Stimulated activated CD4-positive, alpha-beta T cell treated with anti-CD3 and anti-CD28 coated beads, TNF-alpha, amount 100 ng/mL, for 24 hours (primary cell): ENCODE measurements at places on chromosomes 5 and 9.
A peak's percentile ranks its signal among the peaks of the same experiment; 100 is the strongest.

DNA sequence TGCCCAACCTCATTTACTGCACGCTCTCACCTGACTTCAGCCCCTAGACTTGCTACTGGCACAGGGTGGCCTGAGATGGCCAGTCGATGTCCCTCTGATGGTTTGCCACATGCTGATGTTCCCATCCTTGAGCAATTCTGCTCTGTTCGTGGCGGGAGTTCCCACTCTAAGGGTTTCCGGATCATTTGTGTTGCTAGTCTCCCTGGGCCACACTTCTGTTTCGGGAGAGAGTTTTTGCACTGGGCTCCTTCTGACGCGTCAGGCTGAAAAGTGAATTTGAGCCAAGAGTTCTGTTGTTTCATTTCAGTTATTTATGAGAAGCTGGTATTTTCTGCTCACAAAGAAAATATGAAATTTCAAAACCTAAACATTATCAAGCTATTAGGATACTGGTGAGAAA is 597.7 kb downstream of the BNC2 start:
- no peak for DNase-seq

DNA sequence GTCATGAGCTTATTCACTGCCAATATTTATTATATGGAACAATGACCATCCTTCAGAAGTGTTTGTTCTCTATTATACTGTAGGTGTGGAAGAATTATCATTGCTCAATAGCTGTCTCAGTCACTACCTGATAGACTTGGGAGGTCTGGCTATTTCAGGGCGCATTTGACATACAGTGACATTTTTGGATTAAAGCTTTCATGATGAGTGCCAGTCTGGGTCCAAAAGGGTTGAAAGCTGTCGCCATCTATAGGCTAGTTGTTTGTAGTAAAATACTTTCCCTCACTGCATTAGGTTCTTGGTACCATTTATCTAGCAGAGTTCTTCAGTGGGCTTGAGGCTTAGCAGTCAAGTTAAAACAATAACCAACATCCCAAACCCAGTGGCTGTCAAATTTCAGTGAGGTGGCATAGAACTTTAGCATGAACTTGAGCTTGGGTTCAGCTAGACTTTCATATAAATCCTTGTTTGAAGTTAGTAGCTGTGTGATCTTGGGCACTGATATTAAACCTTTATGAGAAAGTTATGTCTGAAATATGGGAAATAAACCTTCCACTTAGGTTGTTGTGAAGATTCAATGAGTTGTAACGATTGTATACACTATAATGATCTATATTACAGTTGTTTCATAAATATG is 110.5 kb upstream of the CDKN2B start:
- DNase-seq = no peak

DNA sequence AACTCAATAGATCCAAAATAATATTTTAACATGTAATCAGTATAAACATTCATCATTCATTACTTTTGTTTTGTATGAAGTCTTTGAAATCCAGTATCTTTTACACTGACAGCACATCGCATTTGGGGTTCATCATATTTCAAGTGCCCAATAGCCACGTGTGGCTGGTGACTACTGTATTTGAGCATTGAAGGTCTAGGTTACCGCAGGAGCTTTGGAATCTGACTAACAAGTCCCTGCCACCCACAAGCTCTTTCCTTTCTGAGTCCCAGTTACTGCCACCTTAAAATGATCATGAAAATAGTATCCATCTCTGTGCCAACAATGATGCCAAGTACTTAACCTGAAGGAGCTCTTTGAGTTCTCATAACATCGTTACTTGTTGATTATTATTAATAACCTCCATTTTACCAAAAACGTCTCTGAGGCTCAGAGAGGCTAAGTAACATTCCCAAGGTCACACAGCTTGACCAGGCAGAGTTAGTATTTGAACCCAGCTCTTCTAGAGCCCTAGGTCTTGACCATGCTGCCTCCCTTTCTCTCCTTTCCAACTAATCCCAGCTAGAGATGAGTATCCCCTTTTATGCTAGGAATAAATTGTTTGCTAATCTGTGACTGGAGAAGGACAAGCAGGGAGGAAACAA is 24.2 kb downstream of the ARHGEF37 start:
- no peak for DNase-seq

DNA sequence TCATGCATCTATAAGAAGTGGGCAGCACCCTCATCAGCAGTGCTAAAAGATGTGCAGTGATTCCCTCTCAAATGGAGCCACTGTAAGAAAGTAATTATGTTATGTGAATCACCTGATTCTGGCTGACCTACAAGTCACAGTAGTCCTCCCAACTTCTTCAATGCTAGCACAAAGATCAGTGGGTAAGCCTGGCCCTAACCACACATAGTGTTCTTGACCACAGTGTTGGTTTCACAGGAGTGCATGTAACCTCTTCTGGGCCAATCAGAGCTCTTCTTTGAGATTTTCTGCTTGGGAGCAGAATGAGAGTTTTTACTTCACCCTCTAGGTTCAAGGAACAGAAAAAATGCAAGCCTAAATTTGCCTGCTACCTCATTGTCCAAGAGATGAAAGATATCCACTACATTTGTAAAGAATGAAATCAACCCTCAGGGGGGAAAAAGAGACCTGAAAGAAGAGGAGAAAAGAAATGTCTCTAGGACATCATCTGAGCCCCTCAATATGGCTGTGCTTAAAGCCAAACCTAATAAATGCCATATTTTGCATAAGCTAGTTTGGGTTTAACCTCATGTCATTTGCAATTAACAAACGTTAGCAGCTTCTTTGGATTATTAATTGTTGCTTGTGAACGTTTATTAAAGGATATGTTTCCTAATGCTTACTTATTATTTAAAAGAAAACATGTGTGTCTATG is 65.3 kb upstream of the ADRB2 start:
- DNase-seq = no peak

GRCh38 chr5:111447822-111448221 is 64.5 kb downstream of the STARD4 start:
- DNase-seq = no peak

DNA sequence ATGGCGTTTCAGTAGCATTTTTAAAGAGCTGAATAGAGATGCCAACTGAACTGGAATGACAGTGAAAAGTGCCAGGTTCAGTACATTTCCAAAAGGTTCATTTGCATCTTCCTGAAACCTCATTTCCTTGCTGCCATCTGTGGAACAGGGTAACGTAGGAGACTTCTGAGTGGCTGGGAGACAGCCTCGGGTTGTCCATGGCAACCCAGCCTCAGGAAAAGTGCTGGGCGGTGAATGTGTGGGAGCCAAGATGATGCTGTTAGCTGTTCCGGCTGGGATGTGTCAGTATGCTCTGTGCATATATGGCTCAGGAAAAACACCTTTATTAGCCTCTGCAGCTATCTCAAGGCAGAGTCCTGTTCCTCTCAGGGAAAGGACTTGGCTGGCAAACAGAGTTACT is 87.5 kb downstream of the KLHL3 start:
- no peak for DNase-seq

GRCh38 chr5:55344392-55344992 is 36.7 kb downstream of the MTREX start:
- peak; percentile 40 for DNase-seq

DNA sequence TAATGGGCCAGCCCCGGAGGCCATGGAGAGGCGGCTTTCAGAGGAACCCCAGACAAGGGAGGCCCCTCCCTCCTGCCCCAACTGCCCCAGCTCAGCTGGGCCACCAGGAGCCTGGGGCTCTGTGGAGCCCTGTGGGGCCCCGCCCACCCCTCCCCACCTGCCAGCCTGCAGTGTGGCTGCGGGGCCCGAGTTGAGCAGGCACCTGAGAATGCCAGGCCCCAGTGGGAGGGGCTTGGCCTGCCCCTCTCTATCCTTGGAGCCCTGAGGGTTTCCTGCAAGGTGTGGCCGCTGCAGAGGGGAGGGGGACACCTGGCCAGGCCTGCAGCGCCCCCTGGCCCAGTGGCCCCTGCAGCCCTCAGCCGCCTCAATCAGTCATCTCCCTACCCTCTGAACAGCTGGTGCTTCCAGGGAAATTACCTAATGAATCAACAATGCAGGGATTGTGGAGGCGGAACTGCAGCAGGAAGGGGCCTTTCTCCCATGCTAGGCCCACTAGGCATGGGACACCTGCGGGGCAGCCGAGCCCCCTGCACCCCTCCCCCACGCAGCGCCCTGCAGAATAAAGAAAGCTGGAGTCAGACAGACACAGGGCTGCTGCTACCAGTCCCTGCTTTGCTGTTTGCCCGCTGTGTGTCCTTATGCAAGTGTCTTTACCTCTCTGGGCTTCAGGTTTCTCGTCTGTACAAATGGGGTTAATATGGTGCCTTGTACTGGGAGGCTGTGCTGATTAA is 48.0 kb downstream of the LMX1B start:
- no peak for DNase-seq

DNA sequence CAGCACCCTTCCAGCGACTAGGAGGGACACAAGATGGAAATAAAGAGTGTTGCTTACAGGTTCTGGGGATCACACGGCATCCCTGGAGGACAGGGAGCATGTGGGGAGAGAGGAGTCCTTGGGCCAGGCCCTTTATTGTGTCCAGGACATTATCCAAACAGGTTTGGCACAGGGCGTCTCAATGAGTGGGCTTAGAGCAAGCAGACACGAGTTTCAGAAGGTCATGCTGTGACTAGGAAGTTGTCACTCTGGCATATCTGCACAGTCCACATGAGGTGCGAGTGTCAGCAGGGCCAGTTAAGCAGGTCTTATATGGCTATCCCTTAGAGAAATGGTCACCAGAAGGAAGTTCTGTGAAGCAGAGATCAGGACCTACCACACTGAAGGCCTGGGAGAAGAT is 174.5 kb upstream of the OTULINL start:
- DNase-seq = no peak

DNA sequence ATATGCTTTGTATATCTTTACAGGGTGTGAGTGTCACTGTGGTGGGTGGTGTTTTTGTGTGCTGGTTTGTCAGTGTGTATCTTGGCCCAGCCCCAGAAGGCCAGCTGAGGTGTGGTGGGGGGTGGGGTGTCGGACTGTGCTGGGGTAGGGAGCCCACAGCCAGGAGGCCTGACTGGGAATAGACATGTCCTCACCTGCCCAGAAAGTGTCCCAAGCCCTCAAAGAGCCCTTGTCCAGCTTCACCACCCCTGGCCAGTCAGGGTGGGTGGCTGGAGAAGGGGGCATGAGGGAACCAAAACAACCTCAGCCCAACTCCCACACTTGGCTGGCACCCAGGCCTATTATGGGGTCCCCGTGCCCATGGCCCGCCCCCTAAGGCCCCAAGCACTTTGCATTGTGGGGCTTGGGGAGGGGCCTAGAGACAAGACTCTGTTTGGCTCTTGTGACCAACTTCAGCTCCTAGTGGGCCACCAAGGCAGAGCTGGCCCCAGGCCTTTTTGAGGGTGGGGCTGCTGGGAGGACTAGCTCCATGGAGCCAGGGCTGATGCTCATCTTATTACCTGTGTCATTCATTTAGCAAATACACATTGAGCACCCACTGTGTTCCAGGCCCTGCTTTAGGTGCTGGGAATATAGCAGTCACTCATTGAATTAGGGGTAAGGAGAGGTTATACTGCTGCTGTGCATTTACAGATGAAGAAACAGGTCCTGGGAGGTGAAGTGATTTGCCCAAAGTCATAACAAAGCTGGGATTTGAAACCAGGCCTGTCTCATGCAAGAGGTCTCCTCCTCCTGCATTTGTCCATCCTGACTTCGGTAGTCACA is 56.2 kb upstream of the PSD2 start:
- DNase-seq = no peak

DNA sequence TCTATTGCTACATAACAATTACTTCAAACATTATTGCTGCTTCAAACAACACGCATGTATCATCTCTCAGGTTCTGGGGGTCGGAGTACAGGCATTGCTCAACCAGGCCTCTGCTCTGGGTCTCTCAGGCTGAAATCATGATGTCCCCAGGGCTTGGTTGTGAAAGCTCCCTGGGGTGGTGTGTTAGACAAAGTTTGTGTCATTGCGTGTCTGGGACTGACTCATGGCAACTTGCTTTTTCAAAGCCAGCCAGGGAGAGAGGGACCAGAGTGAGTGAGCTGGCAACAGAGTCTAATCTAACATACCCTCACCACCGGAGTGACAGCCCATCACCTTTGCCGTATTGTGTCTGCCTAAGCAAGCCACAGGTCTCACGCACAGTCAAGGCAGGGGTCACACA is 259.2 kb upstream of the NFIL3 start:
- DNase-seq = no peak

DNA sequence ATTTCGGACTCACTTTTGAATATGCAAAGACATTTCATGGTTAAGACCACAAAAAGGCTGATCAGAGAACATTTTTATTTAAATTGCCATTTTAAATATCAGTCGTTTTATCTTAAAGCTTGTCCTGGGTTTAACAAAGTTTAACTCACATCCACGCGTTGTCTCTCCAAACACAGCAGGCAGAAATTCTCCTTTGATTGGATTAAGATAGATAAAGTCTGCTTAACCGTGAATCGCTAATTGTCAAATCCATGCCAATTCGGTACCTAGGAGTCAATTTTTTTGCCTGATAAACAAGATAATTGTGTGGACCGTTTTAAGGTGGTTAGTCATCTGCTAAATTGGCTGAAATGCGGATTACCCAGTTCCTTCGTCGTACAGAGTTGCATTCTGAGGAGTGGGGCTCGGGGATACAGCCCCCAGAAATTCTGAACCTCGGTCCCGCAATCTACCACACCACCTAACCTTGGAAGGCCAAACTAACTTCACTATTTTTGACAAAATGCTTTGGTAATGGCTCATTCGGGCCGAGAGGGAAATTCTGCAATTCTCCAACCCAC is 665 bp upstream of the BTF3 start:
- DNase-seq = no peak
